ENCODE measurements at places on chromosomes 1 and 21. TPM values are rescaled to one million over a fixed set of nuclear protein-coding genes. Genes with fewer than 3 reads are reported as not detected.

- DNase-seq: no peak
These were observed 24.1 kb upstream of the RABGAP1L start for GRCh38 chr1:174135211-174135610.

DNA sequence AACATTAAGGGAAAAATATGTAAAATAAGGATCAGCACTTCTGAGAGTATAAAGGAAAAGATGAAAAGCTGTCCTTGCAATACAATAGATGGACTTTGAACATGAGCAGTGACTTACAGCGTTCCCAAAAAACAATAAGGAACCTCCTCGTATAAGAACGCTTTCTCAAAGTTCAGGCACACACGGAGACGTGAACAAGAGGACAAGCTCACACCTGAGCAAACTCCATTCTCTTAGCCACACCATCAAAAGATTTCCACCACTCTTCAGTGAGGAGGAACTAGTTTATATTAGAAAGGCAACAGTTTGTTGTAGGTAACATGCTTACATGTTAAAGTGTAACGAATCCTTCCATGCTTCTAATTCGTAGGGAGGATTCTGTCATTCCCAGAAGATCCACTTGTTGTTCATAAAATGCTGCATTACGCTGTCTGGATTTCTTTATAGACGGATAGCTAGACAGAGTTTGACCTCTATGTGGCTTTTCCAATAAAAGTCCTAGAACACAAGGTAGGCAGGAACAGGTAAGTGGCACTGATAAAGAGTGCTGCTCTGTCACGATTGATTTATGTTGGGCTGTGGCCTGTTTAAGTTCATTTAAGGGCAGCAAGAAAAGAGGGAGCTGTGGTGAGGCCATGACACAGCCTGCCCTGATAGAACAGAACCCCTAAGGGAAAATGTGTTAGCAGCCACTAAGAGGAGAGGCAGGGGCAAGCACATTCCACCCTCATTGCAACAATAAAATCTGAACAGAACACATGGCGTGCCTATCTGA is 37.0 kb upstream of the ATP1A1 start:
- no peak for DNase-seq

GRCh38 chr1:165371588-165372225 is 15.2 kb upstream of the LMX1A start:
- DNase-seq: no peak

DNA sequence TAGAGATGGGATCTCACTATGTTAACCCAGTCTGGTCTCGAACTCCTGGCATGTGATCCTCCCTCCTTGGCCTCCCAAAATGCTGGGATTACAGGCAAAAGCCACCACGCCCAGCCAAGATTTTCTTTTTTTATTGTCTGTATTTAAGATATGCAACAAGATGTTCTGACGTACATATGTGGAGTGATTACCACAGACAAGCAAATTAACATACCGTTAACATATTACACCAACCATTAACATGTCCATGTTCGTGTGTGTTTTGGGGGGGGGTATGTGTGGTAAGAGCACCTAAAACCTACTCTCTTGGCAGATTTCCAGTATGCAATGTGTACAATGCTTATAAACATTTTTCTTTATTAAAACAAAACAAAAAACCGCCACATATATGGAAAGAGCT is 10.6 kb upstream of the KCNE2 start:
- no peak for DNase-seq

- DNase-seq: no peak
These were observed 419.4 kb downstream of the NPHP4 start for GRCh38 chr1:5572794-5573193.

- no peak for DNase-seq
These were observed 59.8 kb downstream of the NTNG1 start for GRCh38 chr1:107200631-107201030.

GRCh38 chr1:20446796-20447195 is 39.2 kb downstream of the CAMK2N1 start:
- DNase-seq: no peak

DNA sequence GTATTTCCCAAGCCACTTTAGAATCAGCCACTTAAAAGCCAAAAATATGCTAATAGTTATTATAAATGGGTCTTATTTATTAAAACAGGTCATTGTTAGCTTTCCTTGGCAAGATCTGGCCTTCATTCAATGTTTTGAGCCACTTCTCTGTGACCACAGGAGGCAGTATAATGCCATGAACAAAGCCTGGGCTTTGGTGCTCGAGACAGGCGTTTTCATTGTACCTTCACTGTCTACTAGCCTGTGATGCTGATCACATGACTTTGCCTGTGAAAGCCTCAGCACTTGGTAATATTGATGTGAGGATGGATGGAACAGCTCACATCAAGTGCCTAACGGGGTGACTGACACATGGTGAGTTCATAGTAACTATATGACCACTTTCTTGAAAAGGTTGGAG is 217.0 kb downstream of the RWDD3 start:
- no peak for DNase-seq

- DNase-seq: peak; percentile 34
These were observed 241.5 kb downstream of the FOXD2 start for GRCh38 chr1:47679301-47679791.

DNA sequence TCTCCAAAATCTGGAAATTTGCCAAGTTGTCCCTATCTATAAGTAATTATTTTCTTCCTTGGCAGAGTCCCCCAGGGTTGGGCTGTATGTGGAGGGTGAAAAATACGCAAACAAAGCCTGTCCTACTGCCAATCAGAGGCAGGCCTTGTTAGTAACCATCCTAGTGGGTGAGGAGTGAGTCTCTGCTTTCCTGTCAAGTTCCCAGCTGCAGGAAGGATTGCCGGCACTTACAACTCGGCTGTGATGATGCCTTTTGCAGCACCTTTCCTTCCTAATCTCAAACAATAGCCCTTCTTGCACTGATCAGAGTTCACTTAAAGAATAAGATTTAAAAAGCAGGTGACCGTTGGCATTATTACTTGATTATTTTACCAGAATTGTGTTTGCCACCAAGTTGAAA is 31.3 kb upstream of the FGGY start:
- DNase-seq: no peak

GRCh38 chr1:45414746-45415145 is 74.5 kb upstream of the MUTYH start:
- no peak for DNase-seq

DNA sequence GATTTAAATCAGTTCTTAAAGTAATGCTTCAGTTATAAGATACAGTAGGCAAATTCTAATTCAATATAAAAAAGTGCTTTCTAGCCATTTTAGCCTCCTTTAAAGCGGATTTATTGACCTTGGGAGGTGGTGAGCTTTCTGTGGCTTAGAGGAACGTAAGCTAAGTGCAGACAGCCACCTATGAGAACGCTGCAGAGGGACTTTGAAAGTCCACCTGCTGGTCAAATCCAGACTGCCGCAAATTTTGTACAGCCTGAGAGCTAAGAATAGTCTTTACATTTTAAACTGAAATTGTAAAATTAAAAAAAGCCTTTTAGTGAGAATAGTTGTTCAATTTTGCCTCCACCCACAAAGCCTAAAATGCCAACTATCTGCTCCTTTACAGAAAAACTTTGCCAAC is 67.0 kb upstream of the SSX2IP start:
- no peak for DNase-seq

DNA sequence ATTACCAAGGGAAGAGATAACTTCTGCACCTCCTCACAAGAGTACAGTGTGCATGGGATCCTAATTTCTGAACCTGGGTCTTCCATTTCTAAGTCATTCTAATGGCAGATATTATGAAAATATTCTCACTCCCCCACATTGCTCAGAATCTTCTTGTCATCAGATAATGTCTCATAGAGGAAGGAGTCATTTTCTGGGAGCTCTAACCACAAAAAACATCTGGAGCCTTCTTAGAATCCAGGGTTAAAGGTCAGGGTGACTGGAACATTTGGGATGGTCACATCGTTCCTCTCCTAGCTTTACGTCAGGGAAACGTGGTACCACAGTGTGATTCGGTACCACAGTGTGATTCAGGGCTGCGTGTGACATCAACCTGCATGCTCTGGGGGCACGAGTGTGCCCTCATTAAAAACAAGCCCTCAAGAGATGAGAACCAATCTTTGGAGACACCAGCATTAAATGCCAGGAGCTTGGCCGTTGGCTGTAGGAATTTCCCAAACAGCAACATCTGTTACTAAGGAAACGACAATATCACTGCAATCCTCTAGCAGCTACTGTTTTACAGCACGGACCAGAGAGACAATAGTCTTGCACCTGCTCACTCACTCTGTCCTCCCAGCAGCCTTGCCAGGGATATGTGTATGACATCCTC is 179.1 kb downstream of the PSMG1 start:
- DNase-seq: peak; percentile 66

DNA sequence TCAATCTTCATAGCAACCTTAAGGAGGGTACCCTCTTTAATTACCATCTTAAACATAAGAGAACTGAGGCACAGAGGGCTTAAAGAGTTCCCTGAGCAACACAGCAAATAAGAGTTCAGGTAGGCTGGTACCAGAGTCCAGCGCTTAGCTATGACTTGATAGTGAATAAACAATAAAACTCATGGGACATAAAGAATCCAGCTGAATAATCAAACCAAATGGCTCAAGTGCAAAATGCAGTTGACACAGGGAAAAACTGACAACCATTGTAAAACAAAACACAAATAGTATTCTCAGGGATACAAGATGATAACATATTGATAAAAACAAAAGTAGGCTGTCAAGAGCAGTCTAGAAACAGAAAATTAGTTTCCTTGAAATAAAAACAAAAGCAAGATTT is 176.9 kb upstream of the HMGB4 start:
- no peak for DNase-seq

DNA sequence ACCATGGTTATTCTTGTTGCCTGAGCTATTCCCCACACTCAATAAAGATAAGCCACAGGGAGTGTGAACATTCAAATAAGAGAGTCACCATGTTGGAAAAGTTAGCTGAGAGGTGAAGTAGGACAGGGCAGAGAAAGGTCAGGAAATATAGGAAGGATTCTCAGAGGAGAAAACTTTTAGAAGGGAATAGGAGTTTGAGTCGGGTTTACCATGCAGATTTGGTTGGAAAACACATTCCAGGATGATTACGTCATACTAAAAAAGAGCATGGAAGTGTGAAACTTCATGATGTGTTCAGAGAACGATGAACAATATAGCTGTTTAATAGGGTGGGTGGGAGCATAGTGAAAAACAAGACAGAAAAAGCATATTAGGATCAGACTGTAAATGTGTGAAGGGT is 1125.3 kb upstream of the ADGRL2 start:
- no peak for DNase-seq

DNA sequence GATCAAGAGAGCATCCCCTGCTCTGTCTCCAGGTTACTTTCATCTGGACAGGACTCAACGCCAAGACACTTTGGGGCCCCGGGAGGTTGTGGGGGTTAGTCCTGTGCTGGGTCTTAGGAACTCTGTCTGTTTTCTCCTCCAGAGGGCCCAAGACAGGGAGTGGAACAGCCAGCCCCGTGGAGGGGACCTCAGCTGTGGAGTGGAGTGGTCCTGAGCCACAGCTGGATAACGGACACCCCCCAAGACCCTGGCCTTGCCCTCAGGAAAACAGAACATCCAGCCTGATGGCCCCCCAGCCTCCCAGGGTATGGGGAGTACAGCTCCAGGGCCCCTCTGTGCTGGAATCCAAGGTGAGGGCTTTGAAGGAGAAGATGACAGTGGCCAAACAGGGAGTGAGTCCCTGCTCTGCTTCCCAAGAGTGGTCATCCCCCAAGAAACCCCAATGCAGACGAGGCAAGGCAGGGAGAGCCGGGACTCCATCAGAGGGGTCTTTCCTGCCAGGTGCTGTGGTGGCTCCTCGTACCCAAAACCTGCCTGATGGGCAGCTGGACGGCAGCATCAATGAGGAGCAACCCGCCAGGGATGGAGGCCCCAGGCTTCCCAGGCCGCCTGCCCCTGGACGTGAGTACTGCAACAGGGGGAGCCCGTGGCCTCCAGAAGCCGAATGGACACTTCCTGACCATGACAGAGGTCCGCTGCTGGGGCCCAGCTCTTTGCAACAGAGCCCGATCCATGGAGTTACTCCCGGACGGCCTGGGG is 3.5 kb downstream of the KIAA1614 start:
- no peak for DNase-seq

The LRRC8B gene
- total RNA-seq: 10.7 TPM

The SYCP1 gene
- not detected for total RNA-seq

The EPHA2 gene
- total RNA-seq: 62.2 TPM

The NBPF15 gene
- 23.8 TPM for total RNA-seq

The JAK1 gene
- 85.6 TPM for total RNA-seq

The UTS2 gene
- total RNA-seq: not detected

The CTTNBP2NL gene
- 12.6 TPM for total RNA-seq

The LHX8 gene
- 9.4 TPM for total RNA-seq

The ERVH48-1 gene
- not detected for total RNA-seq
